CD4-positive, alpha-beta T cell treated with Interleukin-17A for 1 hour (primary cell): ENCODE measurements at places on chromosomes 2 and 18.

- no peak for DNase-seq
Observed at GRCh38 chr18:57859314-57859713, 56.2 kb upstream of the ATP8B1 start.

DNA sequence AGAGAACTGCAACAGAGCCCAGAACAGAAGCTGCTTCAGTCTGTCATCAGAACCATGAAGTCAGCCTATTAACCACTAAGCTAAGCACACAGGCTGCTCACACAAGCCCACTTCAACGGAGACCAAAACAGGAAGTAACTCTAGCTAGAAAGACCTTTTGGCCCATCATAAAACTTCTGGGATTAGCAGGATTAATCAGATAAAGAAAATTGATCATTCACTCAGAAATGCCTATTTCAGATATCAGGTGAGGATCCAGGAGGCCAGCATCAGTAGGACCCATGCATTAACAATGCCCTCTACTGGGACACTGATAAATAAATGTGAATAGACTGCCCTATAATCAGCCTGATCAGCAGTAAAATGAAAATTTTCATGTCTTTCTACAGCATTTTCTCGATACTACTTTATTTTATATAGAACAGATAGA lies 101.4 kb downstream of the WDPCP start:
- no peak for DNase-seq

GRCh38 chr2:161045726-161046125 lies 114.5 kb upstream of the TANK start:
- no peak for DNase-seq

GRCh38 chr18:76657911-76658470 lies 162.9 kb upstream of the ZNF516 start:
- DNase-seq, result no peak

- DNase-seq, result peak; percentile 51
Observed at GRCh38 chr18:35588995-35589394, 7.5 kb downstream of the GALNT1 start.

GRCh38 chr2:134238371-134238770 lies 15.5 kb upstream of the MGAT5 start:
- no peak for DNase-seq

DNA sequence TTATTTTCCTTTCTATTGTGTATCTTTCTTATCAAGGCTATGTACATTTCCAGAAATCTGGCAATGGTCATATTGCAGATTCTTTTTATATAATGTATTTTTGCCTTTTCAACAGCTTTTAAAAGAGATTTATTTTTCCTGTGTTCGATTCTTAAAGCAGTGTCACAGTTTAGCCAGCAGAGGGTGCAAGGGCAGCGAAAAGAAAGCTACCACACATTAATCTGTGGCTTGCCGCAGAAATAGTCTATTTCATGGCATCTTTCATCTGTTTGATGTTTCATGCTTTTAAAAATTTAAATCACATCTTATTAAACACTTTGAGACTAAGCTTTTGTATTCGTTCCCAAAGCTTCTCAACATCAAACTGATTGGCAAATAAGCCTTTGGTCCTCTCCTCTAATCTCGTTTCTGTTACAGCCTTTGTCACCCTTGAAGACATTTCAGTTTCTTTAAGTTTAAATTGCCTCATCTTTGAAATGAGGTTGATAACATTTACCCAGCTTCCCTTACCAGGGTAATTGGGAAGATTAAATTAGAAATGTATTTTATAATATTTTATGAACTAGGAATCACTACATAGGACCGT lies 73.3 kb downstream of the PIK3C3 start:
- peak; percentile 58 for DNase-seq
